ENCODE measurements at places on chromosomes 5 and 9.

DNA sequence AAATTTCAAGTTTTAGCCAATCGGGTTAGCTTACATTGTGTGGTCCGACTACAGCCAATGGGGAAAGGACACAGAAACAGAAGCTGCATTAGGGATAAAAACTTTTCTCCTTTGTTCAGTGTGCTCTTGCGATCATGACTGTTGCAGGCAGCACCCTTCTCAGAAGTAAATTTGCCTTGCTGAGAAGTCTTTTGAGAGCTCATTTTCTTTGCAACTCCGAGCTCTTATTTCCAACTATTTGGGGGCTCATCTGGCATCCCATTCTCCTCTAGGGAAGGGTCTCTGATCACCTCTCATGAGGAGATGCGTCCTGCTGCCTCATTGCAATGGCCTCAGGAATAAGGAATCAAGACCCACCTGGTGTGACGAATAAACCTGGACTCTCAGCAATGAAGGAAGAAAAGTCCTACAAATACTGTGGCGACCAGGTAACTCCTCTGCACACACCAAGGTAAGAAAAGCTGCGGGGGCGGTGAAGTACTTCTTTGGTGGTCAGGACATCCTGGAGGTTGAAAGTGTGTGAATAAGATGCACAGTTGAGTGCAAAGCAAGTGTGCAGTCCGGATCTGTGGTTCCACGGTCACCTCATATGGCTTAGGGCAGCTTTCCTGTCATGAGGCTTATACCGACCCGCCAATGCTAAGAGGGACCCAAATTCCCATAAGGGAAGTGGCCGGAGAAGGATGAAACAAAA, 20.4 kb downstream of the CNOT8 start:
- no peak for DNase-seq

- no peak for DNase-seq
Observed at GRCh38 chr5:131545845-131546244, 89.2 kb downstream of the RAPGEF6 start.

GRCh38 chr9:83065233-83065632, 2.3 kb upstream of the RASEF start:
- DNase-seq: no peak

DNA sequence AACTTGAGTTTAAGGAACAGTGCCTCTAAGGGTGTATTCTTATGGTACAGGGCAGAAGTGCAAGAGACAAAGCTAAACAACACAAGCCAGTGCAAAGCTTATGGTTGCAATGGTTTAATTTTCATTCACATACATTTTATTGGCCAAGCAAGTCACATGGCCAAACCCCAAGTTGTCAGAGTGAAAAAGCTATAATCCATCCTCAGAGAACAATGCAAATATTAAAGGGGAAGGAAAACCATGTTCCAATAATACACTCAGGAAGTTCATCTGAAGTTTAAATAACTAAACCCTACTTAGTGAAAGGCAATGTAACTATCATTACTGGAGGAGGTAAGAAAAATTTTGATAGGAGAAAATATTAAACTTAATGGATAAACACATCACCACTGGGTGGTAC, 26.6 kb upstream of the TLR4 start:
- no peak for DNase-seq

DNA sequence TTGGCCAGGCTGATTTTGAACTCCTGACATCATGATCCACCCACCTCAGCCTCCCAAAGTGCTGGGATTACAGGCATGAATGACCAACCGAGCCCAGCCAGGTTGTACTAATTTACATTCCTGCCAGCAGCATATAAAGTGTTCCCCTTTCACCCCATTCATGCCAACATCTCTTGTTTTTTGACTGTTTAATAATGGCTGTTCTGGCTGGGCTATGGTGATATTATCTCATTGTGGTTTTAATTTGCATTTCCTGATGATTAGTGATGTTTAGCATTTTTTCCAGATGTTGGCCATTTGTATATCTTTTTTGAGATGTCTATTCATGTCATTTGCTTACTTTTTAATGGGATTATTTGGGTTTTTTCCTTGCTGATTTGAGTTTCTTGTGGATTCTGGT, 87.3 kb downstream of the INVS start:
- DNase-seq: no peak

- DNase-seq: no peak
Observed at GRCh38 chr5:4614088-4614487, 526.0 kb upstream of the ADAMTS16 start.

- DNase-seq: no peak
Observed at GRCh38 chr5:100004969-100005368, 530.2 kb upstream of the FAM174A start.

DNA sequence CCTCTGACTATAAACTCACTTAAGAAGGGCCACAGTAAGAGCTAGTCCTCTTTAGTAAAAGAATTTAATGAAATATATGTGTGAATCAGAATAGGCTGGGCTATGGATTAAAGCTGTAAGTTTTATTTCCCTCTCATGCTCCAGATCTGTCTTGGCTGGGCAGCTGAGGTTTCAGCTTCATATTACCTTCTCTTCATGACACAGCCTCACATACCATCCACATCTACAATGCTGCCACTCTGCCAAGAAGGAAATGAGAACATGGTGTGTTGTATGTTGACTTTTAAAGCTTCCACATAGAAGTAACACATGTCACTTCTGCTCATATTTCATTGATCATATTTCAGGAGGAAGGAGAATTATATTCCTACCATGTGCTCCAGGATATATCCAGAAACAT, 776.0 kb upstream of the ACO1 start:
- no peak for DNase-seq

DNA sequence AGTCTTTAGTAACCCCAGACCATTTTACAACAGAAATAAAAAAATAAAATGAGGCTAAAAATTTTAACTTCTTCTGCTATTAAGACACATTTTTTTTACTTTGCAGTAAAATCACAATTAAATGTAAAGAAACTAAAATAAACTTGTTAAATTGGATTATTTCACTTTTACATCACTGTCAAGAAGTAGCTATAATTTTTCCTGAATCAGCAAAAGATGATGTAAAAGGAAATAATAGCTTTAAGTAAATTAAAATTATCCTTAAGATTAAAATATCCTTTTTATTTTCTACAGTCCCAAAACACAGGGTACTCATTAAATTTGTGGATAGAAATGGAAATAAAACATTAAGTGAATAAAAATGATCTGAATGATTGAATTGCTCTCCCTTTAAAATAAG, 44.5 kb downstream of the TMEM232 start:
- DNase-seq: no peak

DNA sequence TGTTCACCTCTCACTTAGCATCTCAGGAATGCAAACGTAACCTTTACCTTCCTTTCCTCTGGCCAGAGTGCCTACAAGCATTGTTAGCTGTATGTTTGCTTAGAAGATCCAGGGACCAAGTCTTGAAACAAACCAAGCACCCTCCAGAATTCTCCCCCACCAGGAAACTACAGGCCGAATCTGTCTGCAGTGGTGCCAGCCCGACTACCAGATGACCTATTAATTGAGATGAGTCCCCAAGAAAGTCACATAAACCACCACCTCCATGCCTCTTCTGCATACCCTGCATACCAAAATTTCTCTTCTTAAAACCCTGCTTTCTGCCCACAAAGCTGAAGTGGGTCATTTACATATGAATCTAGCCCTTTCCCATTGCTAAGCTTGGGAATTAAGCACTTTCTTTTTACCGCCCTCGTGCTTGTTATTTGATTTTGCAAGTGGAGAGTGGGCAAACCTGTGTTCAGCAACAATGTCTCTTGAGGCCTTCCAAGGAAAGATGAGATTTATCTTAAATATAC, 1239.1 kb downstream of the CDH12 start:
- DNase-seq: no peak

DNA sequence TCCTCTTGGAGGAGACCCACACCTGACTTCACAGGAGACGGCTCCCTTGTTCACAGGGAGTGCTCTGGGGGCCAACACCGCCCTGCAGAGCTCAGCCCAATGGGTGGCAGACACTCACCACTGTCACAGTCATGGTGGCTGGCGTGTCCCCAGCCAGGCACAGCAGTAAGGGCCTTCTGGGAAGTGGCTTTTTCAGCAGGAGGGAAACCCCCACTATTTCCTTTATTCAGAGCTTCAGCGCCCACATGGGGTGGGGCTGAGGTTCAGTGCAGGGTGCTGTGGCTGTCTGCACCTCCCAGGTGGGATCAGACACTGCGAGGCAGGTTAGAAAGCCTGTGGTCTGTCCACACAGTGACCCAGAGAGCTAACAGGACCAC, 3.6 kb upstream of the SNAPC4 start:
- DNase-seq: peak; percentile 88

- DNase-seq: no peak
Observed at GRCh38 chr9:10613419-10613818, 617 bp upstream of the PTPRD start.

DNA sequence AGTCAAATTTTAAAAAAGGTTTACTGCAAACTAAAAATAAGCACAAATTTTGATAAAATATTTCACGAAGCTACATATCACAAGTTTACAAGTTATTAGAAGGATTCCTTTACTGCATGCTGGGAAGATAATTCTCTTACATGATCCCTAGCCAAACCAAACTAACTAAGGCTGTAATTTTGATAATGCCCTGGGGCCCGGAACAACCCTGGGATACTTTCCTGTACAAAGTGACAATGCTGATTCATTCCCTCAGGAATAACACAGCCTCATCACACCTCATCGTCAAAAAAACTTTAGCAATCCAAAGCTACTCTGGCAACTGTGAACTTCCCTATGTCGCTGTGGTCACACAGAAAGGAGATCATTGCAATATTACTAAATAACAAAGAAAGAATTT, 402.9 kb downstream of the RAB3C start:
- DNase-seq: no peak

DNA sequence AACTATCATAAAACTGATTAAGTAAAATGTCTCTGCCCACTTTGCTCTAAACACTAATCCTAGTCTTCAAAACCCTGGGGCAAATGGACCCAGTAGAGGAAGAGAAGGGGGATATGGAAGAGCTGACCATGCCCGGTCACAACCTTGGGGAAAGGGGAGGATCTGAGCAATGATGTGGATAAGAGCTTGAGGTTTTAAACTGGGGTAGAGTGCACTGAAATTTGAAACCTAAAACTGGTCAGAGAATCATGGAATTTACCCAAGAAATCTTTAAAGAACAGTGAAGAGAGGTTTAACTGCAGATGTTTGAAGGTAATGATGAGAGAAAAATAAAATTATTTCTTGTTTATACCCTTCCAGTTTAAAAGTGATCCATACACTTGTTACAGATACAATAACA, 110.8 kb downstream of the MRPS30 start:
- DNase-seq: no peak

DNA sequence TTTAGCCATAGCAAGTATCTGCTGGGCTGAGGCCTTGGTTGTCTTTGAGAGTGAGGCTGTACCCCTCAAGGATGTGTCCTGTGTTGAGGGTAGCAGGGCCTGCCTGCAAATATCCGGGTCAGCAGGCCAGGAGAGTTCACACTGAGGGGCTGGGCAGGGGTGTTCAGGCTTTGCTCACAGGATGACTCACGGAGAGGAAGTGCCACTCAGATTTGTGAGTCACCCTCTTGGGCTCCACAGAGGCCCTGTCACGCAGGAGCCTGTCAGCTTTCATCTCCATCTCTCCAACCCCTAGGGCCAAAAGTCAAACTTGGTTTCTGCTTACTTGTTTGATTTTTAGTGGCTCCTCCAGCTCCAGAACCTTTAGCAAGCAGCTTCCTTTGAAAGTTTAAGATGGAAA, 211.5 kb downstream of the SEC61B start:
- DNase-seq: peak; percentile 91
